ENCODE measurements at places on chromosomes 11 and 22. TPM values are rescaled to one million over a fixed set of nuclear protein-coding genes. Genes with fewer than 3 reads are reported as not detected.

The CDPF1 gene
- 10.6 TPM for total RNA-seq

The TYR gene
- not detected for total RNA-seq

The SYT8 gene
- total RNA-seq: not detected

The RIBC2 gene
- 2.5 TPM for total RNA-seq

The KBTBD3 gene
- total RNA-seq: 21.9 TPM

The LMO1 gene
- total RNA-seq: 12.9 TPM

The TRPM5 gene
- total RNA-seq: under 0.01 TPM

The OR10A2 gene
- total RNA-seq: not detected

The SIDT2 gene
- 23.1 TPM for total RNA-seq

The DRD4 gene
- total RNA-seq: not detected

The ZP1 gene
- 0.46 TPM for total RNA-seq

The AP5B1 gene
- 4.8 TPM for total RNA-seq

The RFPL1 gene
- total RNA-seq: not detected

The OR10G6 gene
- not detected for total RNA-seq

The P2RX3 gene
- 0.23 TPM for total RNA-seq

The MS4A3 gene
- total RNA-seq: 1.6 TPM

The TNNI2 gene
- not detected for total RNA-seq

The TPBGL gene
- 0.46 TPM for total RNA-seq

The TECTA gene
- 2.5 TPM for total RNA-seq

The GLYATL2 gene
- 4.8 TPM for total RNA-seq

The PHOX2A gene
- not detected for total RNA-seq

The MMP11 gene
- total RNA-seq: 14.3 TPM

The TIMM10B gene
- 27.2 TPM for total RNA-seq

The UPK3A gene
- not detected for total RNA-seq

The CHRDL2 gene
- total RNA-seq: not detected

The EMSY gene
- 32.5 TPM for total RNA-seq

The DNAJB7 gene
- not detected for total RNA-seq

The MIAT gene
- total RNA-seq: 125 TPM

The SLC22A12 gene
- not detected for total RNA-seq

The CXCR5 gene
- not detected for total RNA-seq

The RPS13 gene
- 1,188 TPM for total RNA-seq

The FGF19 gene
- total RNA-seq: 2.3 TPM

The TIGD3 gene
- 3.2 TPM for total RNA-seq

The SLC22A24 gene
- not detected for total RNA-seq

The MUC6 gene
- not detected for total RNA-seq

The SYT9 gene
- 29.1 TPM for total RNA-seq

The OR8J3 gene
- not detected for total RNA-seq

The BLID gene
- total RNA-seq: 1.8 TPM

The PRR5L gene
- total RNA-seq: 14.3 TPM

The ACRV1 gene
- 0.92 TPM for total RNA-seq
